ENCODE measurements at places on chromosomes 1 and 21. TPM values are rescaled to one million over a fixed set of nuclear protein-coding genes. Genes with fewer than 3 reads are reported as not detected.

The THEM4 gene
- 15.4 TPM for total RNA-seq

The CR2 gene
- not detected for total RNA-seq

The PADI2 gene
- 6.4 TPM for total RNA-seq

The GBP3 gene
- total RNA-seq: 28.5 TPM

The USH2A gene
- not detected for total RNA-seq

The MNDA gene
- not detected for total RNA-seq

The ADAM30 gene
- not detected for total RNA-seq

The SPATA1 gene
- total RNA-seq: not detected

The GPA33 gene
- total RNA-seq: not detected

The MCOLN2 gene
- total RNA-seq: 0.46 TPM

The VSIG8 gene
- total RNA-seq: 0.07 TPM

The CDKN2C gene
- 0.07 TPM for total RNA-seq

The TRAF3IP3 gene
- total RNA-seq: not detected

The ST6GALNAC5 gene
- total RNA-seq: 10.8 TPM

The VWA5B1 gene
- total RNA-seq: 0.14 TPM

The XPR1 gene
- 25.4 TPM for total RNA-seq

The NOS1AP gene
- 0.79 TPM for total RNA-seq

The RAVER2 gene
- total RNA-seq: 11.8 TPM

The AGO1 gene
- total RNA-seq: 24.1 TPM

The ITLN2 gene
- not detected for total RNA-seq

The CACHD1 gene
- 12.1 TPM for total RNA-seq

The IFI44L gene
- 8.6 TPM for total RNA-seq

The SYPL2 gene
- 1.2 TPM for total RNA-seq

The KLF17 gene
- total RNA-seq: not detected

The ANKRD65 gene
- total RNA-seq: 1.4 TPM

The ERG gene
- 0.34 TPM for total RNA-seq

The WNT4 gene
- total RNA-seq: 0.58 TPM

Data from kidney epithelial cell (primary cell).